ENCODE measurements at places on chromosomes 1 and 21.

DNA sequence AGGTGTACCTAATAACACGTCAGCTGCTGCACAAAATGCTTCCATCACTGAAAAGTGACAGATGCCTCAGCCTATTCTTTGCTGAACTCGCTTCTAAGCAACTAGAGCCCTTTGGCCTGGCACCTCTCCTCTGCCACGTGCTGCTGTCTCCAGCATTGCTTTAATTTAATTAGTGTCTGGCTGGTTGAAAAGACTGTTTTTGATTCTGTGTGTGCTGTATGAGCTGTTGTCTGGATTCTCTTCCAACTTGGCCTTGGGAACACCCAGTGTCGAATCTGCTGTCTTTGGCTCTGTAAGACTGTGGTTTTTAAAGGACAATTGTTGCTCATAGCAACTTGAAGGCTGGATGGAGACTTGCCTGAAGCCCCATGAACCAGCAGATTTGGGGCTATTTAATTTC lies 109.5 kb downstream of the PSMG1 start:
- DNase-seq, result peak; percentile 71

GRCh38 chr1:30033256-30034104 lies 689.9 kb downstream of the MATN1 start:
- no peak for DNase-seq

DNA sequence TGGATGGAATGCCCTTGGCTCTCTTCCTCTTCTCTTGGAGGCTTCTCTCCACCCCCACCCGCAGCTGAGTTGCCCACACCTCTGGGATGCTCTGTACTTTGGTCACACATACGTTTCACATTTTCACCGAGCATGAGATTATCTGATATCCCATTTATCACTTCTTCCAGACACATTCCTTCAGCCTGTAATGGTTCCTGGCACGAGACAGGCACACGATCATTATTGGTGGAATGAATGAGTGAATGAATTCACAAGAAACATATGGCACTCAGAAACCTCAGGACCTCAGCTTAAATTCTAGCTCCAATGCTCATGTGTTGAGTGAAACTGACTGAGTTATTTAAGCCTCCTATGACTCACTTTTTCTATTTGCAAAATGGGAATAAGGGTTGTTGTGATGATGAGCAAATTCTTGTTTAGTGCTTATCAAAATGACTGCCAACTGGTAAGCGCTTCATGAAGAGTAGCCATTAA lies 242.7 kb upstream of the JUN start:
- no peak for DNase-seq

GRCh38 chr1:113128116-113128515 lies 55.1 kb downstream of the LRIG2 start:
- no peak for DNase-seq

DNA sequence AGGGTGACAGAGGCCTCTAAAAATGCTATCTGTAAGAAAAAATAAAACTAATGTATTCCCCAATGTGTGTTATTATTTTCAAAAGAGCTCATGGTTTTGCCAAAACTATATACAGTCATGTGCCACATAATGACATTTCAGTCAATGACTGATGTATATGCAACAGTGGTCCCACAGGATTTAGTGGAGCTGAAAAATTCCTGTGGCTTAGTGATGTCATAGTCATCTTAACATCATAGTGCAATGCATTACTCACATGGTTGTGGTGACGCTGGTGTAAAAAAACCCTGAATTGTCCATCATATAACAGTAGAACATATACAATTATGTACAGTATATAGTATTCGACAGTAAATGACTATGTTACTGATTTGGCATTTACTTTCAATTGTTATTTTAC lies 172.4 kb downstream of the CACNA1E start:
- DNase-seq, result no peak

DNA sequence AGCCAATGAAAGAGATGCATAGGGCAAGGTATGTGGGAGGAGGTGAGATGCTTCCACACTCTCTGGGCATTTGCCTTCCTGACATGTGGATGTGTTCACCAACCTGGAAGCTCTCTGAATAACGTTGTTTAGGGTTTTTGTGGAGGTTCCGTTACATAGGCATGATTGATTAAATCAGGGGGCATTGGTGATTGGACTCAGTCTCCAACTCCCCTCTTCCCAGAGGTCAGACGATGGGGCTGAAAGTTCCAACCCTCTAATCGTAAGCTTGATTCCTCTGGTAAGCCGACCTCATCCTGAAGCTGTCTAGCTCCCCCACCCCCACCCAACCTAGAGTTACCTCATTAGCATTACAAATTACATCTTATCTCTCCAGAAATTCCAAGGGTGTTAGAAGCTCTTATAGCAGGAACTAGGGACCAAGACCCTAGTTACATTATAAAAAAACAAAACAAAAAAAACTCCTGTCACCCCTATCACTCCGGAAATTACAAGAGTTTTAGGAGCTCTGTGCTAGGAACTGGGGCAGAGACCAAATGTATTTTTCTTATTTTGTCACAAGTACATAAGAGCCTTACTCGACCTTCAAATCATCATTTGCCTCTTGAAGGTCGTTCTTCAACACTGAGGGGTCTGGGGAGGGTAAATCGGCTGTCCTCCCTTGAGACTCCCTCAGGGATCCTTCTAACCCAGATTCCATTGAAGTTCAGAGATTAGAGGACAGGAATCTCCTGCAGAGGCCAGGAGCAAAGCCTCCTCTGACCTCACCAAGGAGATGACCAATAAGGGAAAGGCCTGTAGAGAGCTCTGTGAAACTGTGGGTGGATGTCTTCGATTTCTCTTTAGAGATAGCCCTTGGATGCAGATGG lies 58.2 kb downstream of the DNTTIP2 start:
- DNase-seq, result no peak

DNA sequence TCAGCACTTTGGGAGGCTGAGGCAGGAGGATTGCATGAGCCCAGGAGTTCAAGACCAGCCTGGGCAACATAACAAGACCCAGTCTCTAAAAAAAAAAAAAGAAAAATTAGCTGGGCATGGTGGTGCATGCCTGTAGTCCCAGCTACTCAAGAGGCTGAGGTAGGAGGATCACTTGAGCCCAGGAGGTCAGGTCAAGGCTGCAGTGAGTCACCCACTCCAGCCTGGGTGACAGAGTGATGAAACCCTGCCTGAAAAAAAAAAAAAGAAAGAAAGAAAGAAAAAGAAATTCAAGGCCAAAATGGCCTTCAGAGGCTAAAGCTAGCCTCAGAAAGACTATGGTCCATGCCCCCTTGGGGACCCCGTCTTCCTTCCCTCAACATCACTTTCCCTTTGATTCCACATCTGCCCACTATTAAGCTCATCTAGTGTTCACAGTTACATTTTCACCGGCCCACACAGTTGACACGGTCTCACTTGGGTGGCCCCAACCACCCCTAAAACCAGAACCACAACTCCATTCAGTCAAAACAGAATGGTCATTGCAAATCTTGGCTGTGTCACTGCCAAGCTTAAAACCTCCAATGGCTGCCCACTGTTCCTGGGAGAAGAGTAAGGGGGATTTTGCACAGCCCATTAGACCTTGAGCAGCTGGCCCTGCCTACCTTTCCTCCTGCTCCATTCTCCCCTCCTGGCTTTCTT lies 2.1 kb upstream of the CAPN8 start:
- DNase-seq, result no peak

DNA sequence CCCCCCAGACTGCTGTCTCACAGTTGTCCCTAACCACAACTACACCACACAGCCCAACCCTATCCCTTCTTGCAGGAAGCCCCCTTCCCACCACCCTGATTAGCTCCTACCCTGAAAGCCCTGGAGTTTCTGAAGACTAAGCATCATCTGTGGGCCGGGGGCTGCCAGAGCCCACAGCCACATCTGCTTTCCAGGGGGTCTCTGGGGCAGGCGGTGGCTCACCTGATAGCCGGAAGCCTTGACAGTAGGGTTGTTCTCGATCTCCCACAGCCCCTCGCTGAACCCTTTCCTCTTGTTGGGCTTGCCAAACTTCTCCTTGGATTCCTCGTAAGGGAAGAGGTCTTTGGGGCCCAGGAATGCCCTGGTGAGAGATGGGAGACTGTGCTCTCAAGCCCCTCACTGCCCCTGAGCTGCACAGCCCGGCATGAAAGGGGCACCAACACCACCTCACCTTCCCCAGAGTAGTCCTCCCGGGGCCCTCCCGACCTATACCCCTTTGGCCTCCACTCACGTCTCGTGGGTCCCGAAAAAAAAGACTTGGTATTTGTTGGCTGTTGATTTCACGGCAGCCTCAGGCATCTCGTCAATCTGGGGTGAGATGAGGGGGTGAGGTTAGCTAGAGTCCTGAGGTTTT lies 4.0 kb upstream of the MRPL24 start:
- DNase-seq, result no peak

DNA sequence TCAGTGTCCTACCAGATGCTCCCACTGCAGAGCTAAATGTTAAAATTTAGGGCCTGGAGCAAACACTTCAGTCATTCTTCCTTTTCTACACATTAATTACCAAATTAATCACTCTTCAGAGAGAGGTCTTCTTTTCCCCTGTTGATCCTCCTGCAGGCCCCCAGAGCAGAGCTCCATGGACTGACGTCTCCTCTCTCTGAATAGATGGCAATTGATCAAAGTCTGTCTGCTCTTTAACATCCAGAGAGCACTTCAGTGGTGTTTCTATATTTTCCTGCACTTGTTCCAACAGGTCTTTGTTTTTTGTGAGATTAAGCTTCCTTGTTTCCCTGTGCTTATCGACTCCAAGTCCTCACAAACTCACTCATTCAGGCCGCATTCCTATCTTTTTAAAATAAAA lies 239.3 kb downstream of the SIPA1L2 start:
- no peak for DNase-seq

DNA sequence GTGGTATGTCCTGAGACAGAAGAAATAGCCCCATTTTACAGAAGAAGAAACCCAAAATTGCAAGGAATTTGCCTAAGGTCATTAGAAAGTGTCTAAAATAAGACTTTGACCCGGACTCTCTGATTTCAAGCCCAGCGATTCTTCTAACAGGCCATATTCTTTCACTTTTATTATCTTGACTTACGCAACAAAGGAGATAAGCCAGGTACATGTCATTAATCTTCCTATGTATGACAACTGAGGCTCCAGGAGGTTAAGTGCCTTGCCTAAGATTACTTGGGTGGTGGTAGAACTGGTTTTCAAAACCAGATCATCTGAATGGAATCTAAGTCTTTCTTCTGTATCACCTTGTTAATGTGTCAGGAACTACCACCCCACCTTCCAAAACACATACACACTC lies 124.3 kb downstream of the PBX1 start:
- no peak for DNase-seq

DNA sequence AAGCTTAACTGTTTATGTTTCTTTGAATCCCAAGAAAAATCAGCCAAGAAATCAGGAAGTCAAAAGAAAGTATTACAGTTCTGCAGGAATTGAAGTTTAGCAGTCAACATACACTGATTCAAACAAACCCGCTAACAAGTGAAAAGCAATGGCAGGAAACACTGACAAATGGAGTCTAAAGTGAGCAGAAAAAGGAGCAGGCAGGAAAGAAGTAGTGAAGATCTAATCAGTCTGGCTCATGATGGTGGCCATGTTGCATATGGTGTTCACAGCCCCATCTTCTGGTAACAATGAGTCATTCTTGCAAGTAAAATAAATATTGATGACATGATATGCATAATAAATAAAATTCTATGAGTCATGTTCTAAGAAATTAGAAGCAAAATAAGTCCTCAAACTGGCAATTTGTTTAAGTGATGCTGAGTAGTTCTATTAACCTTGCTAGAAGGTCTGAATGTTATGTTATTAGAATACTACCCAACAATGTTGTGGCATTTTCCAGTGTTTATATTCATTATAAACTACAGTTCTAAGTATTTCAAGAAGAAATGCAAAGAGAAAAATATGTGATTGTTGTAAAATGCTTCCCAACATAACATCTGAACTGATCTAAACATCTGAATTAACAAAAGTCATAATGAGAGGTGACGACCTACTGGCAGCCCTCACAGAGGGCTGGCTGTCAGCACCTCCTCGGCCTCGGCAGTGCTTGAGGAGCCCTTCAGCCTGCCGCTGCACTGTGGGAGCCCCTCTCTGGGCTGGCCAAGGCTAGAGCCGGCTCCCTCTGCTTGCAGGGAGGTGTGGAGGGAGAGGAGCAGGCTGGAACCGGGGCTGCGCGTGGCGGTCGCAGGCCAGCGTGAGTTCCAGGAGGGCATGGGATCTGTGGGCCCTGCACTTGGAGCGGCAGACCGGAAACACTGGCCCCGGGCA lies 5.7 kb upstream of the ACBD6 start:
- no peak for DNase-seq

DNA sequence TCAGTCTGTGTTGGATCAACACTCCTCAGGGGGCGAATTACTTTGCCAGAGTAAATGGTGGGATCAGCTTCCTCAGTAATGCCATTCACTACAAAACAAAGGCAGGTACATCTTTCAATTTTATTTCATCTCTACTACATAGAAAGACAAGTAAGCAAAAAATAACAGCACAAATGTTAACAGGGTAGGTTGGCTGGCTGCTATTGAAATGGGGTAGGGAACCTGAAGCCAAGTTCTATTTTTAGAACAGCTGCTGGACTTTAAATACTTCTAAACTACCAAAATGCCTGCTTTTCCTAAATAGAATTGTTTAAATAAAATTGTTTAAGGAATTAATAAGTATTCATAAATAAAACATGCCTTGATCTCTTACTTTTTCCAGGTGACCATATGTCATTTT lies 7.3 kb upstream of the NRAS start:
- DNase-seq, result no peak

- DNase-seq, result no peak
Measured at GRCh38 chr21:41759926-41760325, 6.9 kb downstream of the RIPK4 start.

GRCh38 chr21:34696121-34696520 lies 27.3 kb downstream of the CLIC6 start:
- DNase-seq, result no peak

- DNase-seq, result no peak
Measured at GRCh38 chr1:53189061-53189460, 7.6 kb upstream of the CPT2 start.

GRCh38 chr21:17818186-17819113 lies 706 bp downstream of the C21orf91 start:
- DNase-seq, result no peak

DNA sequence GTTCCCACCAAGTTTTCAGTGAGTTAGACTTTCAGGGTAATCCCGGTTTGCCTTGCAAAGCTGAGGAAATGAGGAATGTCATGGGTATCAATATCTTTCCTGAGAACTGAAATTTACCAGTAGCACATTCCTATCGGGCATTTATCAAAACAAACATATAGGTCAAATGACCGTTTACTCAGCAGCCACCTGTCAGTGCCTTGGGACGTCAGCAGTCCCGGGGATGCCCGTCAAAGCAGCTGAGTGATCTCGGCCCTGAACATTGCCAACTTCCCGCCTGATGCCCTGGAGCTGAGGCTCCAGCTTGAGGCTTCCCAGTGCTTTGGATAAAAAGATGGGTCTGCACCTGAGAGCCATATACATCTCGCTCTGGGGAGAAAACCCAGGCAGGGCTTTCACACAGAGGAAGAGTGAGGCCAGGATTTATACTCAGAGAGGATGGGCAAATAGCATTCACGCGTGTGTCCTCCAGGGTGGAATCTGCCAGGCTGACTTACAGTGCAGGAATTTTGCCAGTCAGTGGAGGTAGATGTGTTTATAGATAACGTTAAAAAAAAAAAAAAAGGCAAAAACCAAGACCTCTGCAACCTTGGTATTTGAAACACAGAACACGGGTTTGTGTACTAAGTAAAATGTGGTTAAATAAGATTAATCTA lies 435.7 kb upstream of the VAMP3 start:
- no peak for DNase-seq

GRCh38 chr1:79197421-79197820 lies 190.9 kb upstream of the ADGRL4 start:
- DNase-seq, result no peak

- no peak for DNase-seq
Measured at GRCh38 chr1:67534627-67535065, 104.4 kb upstream of the SERBP1 start.

- DNase-seq, result no peak
Measured at GRCh38 chr1:241591317-241591716, 48.9 kb downstream of the CHML start.

GRCh38 chr1:46084553-46085451 lies 47.6 kb downstream of the PIK3R3 start:
- DNase-seq, result no peak

All from ascending aorta (tissue), 2 donors.